ENCODE measurements at places on chromosomes 7 and 10. TPM values are rescaled to one million over a fixed set of nuclear protein-coding genes. Genes with fewer than 3 reads are reported as not detected.

- DNase-seq: no peak
Measured at GRCh38 chr7:956031-956430, 1.6 kb upstream of the ADAP1 start.

GRCh38 chr7:157962458-157963306, 624.9 kb downstream of the PTPRN2 start:
- no peak for DNase-seq

DNA sequence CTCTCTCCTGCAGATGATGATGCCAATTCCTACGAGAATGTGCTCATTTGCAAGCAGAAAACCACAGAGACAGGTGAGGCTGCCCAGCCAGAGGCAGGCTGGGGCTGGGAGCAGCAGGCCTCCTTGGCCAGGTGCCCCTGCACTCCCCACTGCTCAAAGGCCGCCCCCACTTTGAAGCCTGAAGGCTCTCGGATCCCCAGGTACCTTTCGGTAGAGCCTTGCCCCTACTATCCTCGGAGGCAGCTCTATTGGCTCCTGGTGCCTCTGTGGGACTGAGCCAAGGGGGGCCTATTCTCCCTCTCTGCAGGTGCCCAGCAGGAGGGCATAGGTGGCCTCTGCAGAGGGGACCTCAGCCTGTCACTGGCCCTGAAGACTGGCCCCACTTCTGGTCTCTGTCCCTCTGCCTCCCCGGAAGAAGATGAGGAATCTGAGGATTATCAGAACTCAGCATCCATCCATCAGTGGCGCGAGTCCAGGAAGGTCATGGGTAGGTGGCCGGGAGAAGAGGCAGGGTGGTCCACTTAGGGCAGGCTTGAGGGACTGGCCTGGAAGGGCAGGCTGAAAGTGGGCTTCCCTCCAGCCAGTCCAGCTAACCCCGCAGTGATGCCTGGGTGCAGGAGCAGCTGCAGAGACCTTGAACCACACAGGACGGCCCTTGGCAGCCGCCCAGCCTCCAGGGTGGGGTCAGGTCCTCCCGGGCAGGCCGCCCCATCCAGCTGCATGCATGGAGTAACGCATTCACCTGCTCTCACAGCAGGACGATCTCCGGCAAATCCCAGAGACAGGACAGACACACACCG, 14.1 kb downstream of the LAT2 start:
- no peak for DNase-seq

GRCh38 chr7:47571331-47572093, 10.4 kb downstream of the TNS3 start:
- no peak for DNase-seq

DNA sequence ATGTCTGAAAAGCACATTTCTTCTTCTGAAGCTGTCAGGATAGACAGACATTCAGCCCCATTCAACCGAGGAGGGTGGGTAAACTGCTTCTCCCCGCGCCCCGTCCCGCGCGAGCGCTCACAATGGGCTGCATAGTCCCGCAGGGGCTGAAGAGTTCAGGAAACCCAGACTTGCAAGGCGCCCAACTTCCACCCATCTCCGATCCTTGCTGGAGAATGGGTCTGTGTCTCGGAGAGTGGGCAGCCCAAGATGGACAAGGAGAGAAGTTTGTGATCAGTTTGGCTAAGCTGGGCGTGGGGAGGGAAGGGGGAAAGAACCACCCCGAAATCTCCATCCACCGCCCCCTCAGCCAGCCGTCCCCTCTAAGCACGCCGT, 686 bp downstream of the AASS start:
- DNase-seq: no peak

GRCh38 chr7:70177166-70177565, 578.9 kb downstream of the AUTS2 start:
- no peak for DNase-seq

Gene CYP2C19
- not detected for total RNA-seq

Gene MYO1G
- total RNA-seq: 567 TPM

Gene EPC1
- 42.3 TPM for total RNA-seq

DNA sequence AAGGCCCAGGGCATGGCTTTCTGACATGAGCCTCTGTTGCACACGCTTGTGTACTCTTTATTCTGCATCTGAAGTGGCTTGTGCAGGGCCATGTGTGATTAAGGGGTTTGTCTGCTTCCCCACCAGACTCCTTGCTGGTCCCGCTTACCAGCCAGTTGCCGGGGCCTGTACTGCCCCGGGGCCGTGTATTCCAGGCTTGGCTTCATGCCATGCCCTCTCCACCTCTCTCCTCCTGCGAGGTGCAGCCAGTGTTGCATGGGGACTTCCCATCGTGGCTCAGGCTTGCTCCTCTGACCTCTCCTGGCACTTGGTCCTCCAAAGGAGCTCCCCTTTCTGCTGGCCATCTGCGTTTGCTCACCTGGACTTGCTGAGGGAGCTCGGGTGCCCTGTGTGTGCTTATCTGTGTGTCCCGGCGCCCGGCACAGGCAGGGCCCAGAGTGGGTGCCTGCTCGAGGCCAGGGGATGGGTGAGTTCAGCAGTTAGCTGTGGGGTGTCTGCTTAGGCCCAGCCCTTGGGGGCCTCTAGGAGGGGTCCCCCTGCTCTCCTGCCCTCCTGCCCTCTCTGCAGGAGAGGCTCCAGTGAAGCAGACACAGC, 11.0 kb upstream of the C10orf143 start:
- DNase-seq: no peak

GRCh38 chr10:48603421-48604038, 1.3 kb downstream of the ARHGAP22 start:
- peak; percentile 34 for DNase-seq

Gene ALOX5
- 1.9 TPM for total RNA-seq

GRCh38 chr7:78151229-78151628, 352.7 kb downstream of the PHTF2 start:
- DNase-seq: no peak

DNA sequence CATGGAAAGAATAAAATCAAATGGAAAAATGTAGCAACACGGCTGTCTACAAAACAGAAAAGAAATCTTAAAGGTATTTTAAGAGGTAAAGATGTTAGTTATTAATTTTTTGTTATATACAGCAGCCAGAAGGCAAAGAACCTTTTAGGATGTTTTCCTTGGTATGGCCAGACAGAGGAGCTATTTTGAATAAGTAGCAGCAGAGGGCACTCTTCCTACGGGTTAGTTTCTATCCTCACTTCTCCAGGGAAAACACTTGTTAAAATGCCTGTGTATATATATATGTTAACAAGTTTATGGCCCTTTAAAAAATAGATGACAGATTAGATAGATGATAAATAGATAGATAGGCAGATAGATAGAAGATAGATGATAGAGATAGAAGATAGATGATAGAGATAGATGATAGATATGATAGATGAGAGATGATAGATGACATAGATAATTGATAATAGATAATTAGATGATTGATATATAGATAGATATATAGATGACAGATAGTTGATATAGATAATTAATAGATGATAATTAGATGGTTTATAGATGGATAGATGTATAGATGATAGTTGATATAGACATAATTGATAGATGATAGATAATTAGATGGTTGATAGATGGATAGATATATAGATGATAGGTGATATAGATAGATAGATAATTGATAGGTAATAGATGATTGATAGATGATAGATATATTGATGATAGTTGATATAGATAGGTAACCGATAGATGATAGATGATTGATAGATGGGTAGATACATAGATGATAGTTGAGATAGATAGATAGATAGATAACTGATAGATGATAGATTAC, 57.8 kb upstream of the WIPF3 start:
- DNase-seq: no peak

Gene KIAA1549
- total RNA-seq: 1.1 TPM

DNA sequence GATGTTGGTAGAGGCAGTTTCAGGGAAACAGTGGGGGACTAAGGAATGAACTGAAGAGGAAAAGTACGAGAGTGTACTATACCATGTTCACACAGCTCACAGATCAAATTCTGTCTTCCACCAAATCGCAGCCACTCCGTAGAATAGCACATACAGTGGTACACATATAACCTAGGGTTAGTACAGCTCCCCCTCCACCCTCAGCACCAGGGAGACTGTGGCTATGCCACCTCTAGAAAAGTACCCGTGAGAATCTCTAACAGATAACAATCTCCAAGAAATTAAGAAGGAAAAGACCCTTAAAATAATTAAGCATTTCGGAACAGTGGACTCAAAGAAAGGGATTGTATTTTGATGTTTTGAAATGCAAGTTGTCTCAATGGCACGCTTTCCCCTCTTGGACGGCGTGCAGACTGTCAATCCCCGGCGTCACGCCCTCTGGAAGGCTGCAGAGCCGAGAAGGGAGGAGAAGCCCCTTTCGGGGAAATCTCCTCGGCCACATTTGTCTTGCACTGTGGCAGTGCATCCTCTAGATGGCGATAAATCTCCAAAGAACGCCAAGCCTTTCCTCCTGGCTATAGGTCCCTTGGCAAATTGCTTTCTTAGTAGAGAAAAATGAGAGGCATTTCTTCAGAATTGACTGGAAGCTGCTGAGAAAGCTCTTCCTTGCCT, 345.0 kb downstream of the REEP3 start:
- peak; percentile 60 for DNase-seq

Gene FAM25G
- not detected for total RNA-seq

All from activated CD8-positive, alpha-beta memory T cell treated with anti-CD3 and anti-CD28 coated beads, Interleukin-2, amount 10 ng/mL, durations not matched to agents 7 days and 5 days (primary cell).